ENCODE measurements at places on chromosomes 2 and 18. TPM values are rescaled to one million over a fixed set of nuclear protein-coding genes. Genes with fewer than 3 reads are reported as not detected.
A peak's percentile ranks its signal among the peaks of the same experiment; 100 is the strongest.

The MAP3K19 gene
- total RNA-seq: not detected

The PMAIP1 gene
- 24.2 TPM for total RNA-seq

The IL36RN gene
- total RNA-seq: not detected

The LIMS2 gene
- 5.3 TPM for total RNA-seq

The MYO5B gene
- total RNA-seq: 0.97 TPM

The REG3A gene
- not detected for total RNA-seq

The NR4A2 gene
- 0.61 TPM for total RNA-seq

DNA sequence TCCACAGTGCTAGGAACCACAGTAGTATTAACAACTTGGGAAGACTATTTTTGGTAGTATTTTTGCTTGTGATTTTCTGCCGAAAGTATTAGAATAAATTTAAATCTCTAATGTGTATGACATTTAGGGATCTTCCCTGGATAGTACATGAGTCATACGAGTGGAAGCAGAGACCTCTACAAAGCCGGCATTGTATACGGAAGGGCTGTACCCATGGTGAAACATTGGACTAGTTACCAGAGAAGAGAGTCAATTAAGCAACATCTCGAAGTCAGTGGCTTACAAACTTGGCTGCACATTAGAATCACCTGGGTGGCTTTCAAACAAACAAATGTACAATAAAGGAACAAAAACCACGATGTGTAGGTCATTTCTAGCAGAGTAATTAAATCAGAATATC, 1131.7 kb upstream of the LRRTM1 start:
- DNase-seq: no peak

GRCh38 chr18:7561909-7562460, 5.1 kb upstream of the PTPRM start:
- DNase-seq: no peak

GRCh38 chr2:17966798-17967197, 88.3 kb downstream of the KCNS3 start:
- DNase-seq: no peak

GRCh38 chr2:233766416-233766815, 6.3 kb downstream of the UGT1A1 start:
- DNase-seq: no peak

DNA sequence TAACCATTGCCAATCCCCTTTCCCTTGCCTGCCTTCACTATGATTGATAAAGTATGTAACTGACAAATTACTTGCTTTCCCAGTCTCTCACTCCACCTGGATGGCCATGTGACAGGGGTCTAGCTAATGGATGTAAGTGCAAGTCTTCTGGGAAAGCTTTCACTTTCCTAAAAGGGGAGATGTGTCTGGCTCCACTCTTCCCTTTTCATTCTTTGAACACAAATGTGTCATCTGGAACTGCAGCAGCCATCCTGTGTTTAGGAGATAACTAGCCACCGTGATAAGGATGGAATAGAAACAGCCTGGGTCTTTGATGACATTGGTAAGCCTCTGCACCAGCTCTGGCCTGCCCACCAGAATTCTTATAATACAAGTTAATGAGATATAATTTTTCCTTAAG, 38.2 kb downstream of the SNRPD1 start:
- no peak for DNase-seq

GRCh38 chr2:171798156-171798820, 95.8 kb downstream of the SLC25A12 start:
- peak; percentile 51 for DNase-seq

DNA sequence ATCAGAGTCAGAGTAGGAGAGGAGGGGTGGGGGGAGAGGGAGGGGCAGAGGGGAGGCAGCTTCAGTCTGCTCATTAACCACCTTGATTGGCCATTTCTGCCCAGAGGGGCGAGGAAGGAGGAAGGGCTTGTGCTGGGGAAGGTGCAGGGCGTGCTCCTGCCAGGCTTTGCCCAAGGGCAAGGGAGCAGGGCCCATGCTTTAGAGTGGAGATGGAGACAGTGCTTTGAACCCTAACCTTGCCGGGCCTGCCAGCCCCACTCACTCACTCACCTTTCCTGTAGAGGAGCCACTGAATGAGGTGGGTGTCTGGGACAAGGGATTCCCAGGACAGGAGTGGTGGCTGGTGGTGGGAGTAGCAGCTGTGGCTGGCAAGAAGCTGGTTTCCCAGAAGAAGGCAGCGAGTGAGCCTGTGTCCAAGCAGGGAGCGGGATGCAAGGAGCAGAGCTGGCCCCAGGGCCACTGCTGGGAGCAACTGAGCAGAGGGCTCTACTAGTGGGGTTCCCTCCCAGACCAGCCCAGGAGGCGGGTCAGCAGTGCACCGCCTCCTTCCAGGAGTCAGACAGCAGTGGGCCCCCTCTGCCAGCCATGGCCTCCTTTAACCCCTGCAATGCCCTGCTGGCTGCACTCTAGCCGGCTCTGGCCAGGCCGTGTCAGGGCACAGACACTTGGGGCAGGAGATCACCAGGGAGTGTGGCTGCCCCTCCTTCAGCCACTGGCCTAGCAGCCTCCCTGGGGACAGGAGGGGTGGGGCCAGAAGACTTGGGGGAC, 3.6 kb upstream of the RUFY4 start:
- no peak for DNase-seq

DNA sequence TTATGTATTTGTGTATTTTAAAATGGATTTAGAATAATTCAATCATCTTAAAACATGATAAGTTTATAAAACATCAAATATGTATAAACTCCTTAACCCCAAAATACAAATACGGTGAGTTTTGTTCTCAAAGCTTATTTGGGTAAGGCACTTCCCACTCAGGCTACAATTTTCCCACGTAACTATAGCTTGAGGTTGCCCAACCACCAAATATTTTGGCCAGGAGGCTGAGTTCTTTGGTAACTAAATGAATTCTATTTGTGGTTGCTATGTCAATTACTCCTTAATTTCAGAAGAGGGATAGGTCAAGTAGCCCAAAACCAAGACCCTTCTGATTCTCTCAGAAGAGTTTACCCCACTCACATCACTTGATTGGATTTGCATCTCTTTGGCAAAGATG, 70.4 kb downstream of the MYL12B start:
- no peak for DNase-seq

GRCh38 chr2:67259556-67260342, 137.4 kb upstream of the ETAA1 start:
- peak; percentile 94 for DNase-seq

DNA sequence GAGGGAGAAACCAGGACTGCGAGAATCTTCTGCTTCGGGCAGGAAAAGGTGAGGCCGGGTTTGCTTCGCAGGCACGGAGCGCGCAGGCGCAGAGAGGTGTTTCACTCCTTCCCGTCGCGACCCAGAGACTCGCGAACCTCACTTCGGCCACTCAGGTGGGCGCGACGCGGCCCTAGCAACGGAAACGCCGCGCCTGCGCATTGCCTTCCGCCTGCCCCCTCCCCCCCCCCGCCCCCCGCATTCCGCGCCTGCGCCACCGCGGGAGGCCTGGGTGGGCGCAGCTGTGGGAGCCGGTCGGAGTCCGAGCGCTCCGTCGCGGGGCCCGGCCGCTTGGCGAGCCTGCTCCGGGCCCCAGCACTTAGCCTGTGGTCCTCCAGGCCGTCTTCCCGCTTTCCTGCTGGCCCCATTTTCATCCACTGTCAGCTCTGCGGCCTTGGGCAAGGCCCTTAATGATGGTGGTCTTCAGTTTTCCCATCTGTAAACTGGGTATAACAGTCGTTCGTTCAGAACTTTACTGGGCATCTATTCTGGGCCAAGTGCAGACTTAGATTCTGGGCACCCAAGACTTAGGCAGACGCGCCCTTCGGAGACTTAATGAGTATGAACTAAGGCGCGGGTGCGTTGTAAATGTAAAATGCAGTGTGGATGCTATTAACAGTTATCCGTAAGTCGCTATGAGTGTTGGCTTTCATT, 62.1 kb upstream of the ACKR3 start:
- DNase-seq: no peak

DNA sequence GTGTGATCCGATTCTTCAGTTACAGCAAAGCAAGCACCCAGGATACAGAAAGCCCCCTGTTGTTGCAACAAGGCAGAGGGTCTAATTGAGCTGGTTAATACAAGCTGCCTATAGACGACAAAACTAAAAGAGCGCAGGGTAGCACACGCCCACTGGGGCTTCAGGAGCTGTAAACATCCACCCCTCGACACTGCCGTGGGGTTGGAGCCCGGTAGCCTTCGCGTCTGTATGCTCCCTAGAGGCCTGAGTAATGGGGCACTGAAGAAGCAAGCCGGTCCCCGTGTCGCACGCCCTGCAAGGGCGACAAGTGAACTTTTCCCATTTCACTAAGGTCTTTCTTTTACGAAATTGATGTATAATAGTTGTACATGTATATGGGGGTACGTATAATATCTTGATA, 24.7 kb upstream of the CHRNA1 start:
- no peak for DNase-seq

DNA sequence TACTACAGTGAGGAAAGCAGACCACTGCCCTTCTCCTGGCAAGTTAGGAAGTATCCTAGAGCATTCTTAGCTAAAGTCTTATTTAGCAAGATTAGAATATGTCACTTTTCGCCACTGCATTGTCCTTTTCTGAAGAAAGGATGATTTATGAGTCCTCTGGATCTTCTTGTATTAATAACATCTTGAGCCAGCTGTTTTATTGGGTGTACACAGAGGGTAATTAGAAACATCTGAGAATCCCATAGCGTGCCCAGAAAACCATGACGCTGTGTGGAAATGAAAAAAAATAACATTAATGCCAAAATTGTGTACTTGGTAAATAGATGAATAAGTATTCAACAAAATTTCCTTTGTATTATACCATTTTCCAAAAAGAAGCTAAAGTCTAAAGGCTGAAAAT, 198.7 kb downstream of the LTBP1 start:
- DNase-seq: no peak

DNA sequence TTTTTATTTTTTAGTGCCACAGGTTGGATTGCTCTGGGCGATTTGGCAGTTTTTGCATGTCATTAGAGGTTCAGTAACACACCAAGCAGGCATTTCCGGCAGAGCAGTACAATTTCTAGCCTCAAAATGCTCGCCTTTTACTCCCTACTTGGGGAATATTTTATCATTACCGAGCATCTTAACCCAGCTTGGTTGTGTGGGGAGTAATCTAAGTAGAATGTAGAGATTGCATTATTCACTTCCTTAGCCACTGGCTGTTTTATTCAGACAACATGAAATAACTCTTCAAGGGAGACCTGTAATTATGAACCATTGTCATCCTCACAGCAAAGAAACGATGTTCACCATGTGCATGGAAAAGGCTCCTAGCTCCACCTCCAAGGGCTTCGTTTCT, 13.1 kb downstream of the GRP start:
- DNase-seq: no peak

DNA sequence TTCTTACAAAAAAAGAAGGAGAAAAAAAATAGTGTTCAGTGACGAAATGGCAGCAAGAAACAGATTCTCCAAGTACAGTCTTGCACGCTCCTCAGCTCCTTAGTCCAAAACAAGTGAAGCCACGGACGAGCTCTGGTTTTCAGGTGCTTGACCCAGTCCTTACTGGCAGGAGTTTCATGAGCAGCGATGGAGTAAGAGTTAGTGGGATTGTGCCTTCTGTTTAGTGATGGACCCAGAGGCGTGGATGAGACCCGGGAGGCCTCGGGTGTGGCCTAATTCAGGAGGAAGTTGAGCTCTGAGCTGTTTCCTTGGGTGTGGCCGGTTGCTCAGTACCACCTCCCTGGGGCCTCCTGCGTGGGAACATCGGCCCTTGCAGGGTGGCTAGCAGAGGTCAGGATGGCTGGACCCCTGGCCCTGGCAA, 52.0 kb downstream of the KIF5C start:
- no peak for DNase-seq

DNA sequence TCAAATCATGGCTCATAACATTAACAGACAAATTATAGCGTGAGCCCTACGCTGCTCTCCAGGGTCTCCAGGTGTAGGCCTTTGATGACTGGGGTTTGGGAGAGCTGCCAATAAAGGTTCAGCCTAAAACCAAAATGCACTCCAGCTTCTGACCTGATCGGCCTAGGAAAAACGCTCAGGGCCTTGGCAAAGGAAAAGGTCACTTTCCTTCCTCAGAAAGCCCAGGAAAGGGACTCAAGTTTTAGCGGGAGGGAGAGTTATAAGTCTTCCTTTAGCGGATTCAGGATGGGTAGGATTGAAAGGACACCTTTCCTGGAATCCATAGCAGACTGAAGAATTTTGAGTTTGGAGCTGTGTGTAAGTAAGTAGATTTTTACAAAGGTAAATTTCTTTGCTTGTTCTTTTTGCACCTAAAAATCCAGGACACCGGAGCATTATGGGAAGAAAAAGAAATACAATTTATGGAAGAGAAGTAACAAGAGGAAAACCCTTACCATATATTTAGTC, 8.8 kb downstream of the EVX2 start:
- DNase-seq: no peak

Measured in SJSA1 (cell line).